ENCODE measurements at places on chromosomes 12 and 14.

GRCh38 chr12:24797901-24798300 lies 151.0 kb downstream of the BCAT1 start:
- no peak for DNase-seq

- DNase-seq = no peak
Observed at GRCh38 chr12:131395971-131396573, 314.8 kb upstream of the SFSWAP start.

DNA sequence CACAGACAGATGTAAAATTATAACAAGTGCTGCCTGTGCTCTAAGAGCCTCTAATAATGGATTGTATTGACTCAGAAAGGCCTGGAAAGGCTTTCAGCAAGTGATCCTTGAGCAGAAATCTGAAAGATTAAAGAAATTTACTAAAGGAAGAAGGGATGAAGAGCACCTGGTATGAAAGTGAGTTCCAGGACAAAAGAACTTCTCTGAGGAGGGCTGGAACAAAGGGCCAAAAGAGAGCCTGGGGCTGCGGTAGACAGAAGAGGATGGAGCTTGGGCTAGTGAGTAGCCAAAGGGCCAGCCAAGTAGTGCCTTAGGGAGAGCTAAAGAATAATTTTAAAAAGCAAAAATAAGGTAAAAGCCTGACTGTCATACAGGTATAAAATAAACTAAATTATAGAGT lies 44.0 kb downstream of the BCAT1 start:
- no peak for DNase-seq

- no peak for DNase-seq
Observed at GRCh38 chr14:51216602-51217001, 23.4 kb upstream of the TMX1 start.

- no peak for DNase-seq
Observed at GRCh38 chr14:94923786-94924185, 153.9 kb upstream of the GSC start.

DNA sequence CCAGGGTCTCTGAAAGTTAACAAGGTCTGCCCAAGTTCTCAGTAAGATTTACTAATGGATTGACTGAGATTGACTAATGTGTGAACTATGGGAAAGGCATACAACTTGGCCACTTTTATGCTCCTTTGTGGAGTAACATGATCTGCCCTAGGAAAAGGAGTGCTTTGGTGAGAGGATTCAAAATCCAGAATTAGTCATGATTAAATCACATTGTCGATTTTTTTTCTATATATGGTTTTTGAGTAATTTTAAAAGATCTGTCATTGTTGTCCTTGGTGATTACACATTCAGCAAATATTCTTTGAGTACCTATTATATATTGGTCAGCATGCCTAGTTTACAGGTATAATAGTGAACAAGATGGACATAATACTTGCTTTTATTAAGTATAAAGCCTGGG lies 147.7 kb upstream of the SYT10 start:
- no peak for DNase-seq

DNA sequence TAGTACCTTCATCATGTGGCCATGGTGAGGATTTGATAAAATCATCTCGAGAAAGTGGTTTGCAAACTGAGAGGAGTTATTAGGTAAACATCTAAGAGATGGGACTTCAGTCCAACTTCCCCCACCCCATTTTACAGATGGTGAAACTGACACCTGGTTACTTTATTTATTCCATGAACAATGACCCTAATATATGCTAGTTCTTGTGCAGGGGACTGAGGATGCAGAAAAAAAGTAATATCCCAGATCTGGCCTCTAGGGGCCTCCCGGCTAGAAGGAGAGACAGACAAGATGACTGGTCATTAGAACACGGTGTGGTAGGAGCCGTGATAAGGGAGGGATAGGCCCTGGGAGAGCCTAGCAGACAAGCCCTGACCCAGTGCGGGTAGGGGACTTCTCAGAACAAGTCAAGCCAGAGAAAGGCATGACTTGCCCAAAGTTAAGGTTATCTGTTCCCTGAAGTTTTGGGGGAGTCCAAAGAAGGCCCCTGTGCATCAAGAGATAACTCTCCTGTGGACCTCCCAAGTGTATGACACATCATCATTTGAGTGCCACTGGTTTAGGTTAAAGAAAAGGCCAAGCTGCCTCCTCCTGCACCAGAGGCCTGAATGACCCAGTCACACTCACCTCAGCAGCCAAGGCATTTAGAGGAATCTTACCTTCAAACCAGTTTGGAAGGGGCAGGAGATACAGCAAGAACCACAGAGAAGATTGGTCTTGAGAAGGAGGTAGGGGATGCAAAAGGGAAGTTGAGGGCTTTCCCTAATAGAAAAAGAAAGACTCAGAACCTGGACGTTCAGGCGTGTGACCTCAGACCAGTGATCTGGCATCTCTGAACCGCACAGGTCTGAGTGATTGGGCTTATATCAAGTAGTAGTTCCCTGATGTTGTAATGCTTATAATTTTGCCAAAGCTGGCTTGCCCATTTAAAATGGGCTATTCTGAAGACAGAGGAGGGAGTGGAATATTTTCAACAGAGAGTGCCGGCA lies 1.6 kb downstream of the CMKLR1 start:
- peak; percentile 37 for DNase-seq

DNA sequence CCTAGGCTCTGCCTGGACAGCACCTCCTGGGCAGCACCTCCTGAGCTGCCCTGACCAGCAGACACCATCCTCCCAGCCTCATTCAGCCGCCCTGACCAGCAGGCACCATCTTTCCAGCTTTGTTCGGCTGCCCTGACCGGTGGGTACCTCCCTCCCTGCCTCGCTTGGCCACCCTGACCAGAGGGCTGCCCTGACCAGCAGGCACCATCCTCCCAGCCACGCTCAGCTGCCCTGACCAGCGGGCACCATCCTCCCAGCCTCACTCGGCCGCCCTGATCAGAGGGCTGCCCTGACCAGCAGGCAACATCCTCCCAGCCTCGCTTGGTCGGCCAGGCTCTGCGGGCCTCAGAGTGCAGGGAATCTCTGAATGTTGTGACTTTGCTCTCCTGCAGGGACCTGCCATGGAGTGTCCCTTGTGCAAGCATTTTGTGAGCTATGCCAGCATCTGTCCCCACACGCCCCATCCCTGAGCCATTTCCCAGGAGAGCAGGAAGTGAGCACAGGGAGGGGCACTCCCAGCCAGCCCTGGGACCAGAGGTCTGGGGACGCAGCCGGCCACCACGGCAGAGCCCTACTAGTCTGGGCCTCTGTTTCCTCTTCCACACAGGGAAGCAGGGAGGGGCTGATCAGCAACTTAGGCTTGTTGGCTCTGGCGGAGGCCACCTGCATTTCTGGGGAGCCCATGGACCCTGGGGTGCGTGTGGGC lies 265.5 kb downstream of the SEC23A start:
- DNase-seq = no peak

DNA sequence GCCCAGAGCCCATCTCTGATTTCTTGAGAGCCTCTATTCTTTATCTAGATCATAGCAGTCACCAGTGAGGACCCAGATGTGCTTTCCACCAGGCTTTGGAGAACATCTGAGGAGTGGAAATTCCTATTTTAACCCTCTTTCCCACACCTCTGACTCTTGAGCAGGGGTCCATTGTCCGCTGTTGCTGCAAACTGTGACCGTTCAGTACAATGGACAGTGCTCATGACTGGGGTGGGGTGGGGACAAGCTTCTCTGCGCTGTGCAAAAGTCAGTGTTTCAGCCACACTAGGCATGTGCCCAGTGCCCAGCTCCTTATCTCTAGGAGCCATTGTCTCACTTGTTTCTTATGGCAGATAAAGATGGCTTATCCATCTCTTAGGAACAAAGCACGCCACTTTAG lies 16.9 kb upstream of the KRT7 start:
- no peak for DNase-seq

DNA sequence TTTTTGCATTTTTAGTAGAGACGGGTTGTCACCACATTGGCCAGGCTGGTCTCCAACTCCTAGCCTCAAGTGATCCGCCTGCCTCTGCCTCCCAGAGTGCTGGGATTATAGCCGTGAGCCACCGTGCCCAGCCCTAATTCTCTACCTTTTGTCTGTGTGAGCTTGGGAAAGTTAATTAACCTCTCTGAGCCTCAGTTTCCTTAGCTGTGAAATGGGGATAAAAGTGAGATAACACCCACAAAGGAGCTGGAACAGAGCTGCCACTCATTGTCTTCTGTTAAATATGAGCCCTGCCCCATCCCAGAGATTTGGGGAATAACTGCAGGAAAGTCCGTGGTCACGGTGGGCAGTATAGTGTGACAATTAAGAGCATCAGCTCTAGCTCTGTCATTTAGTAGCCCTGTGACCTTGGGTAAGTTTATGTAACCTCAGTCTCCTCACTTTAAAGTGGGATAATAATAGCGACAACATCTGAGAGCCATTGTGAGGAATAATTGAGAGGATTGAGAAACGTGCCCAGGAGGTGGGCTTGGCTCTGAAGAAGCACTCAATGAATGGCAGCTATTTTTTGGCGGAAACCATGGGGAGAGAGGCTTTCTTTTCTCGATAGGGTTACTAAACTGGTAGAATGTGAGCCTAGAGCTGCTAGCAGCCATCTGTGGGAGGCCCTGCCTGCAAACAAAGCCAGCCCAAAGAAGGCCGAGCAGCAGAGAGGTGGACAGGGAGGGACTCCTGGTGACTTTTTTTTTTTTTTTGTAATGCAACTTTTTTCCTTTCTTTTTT lies 60.8 kb upstream of the MED13L start:
- DNase-seq = no peak

- DNase-seq = no peak
Observed at GRCh38 chr12:49093792-49094159, 825 bp downstream of the DHH start.

DNA sequence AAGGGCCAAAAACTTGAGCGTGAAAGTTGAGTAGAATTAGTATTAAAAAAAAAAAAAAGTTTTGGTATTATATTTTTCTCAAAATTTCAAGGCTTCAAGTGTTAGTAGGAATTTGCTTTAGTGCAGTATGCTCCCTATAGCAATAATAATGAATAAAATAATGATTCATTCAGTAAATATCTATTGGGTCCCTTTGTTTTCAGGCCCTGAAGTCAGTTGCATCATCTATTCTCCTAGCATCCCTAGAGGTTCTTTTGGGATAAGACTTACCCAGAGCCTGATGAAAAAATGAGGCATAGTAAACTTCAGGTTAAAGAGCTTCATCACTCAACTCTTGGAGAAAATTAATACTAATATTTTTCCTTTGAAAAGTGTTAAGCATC lies 1.1 kb downstream of the KMT5A start:
- no peak for DNase-seq

DNA sequence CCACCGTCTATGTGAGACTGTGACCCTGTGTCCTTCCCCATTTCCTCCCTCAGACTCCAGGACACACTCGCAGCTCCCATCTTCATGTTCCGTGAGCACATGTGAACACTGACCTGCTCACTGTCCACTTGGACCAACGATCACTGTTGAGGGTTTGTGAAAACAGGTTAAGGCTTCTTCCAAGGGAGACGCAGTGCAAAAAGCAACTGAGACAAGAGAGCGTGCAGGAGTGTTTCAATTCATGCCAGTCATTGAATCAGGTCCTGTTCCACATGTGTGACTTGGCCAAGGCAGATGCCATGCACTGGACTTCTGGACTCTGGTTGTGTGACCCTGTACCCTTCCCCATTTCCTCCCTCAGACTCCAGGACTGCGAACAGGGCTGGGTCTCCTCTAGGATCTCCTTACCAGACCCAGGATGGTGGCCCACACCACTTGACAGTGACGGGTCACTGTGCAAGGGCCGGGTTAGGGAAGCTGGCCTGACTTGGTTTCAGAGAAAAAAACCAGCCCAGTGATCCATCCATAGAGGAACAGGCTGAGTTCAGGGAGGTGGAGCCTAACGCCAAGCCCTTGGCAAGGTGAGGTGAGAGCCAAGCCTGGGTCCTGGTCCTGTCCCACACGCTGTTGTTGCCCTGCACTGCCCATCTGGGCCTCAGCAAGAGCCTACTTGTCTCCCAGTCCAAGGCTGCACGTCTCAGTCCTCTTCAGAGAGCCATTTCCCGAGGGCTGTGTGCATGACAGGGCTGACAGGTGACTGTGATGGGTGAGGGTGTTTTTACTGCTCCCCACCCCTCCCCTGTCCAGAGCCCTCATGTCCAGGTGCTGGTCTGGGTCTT lies 5.7 kb upstream of the KRT5 start:
- DNase-seq = no peak

DNA sequence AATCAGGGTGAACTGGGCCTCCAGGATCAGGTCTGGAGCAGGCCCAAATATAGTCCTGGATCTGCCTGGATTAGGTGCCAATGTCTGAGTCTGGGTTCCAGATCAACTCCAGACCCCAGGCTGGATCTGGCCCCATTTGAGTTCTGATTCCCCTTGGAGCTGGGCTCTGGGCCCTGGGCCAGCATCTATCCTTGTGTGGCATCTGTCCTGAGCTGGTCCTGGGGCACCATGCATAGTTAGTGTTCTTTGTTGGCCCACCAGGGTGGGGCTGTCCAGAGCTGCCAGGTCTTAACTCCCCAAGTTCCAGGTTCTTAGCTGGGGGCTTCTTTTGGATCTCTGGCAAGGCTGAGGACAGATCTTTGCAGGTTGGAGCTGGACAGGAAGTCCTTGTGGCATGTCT lies 11.0 kb upstream of the ZNF385A start:
- no peak for DNase-seq

DNA sequence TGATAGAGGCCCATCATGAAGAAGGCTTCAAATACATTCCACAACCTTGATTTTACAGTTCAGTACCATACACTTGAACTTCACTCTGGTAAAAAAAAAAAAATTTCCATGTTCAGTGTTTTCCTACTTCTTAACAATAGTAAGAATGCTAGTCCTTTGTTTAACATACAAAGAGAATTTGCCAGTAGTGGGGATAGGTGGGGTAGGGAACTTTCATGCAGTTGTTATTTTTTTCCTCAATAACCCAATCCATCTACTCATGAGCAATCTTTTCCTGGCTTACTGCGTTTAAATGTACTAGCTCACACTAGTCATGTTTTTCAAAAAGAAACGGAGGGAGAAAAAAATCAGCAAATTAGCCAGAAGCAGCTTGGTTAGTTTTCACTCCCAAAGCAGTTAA lies 206.1 kb downstream of the PRKD1 start:
- DNase-seq = no peak

DNA sequence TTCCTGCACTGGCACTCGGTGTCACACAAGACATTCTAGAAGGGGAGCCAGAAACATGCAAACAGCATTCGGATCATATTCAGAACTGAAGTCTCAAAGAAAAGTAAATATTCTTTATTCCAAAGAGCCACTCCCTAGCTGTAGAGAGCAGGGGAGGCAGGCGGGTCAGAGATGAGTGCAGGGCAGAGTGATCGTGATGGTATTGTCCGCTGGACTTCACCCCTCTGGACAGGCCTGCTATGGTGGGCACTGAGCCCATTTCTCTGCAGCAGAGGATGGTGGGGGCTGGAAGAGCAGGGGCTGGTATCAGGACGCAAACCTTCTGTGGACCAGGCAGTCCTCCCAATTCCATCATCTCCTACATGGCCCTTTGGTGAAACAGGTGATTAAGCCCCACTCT lies 25.6 kb downstream of the IRF2BPL start:
- DNase-seq = no peak

GRCh38 chr12:1325666-1326065 lies 268.7 kb downstream of the FBXL14 start:
- DNase-seq = no peak

- DNase-seq = no peak
Observed at GRCh38 chr14:106013879-106014376, 487.5 kb downstream of the TMEM121 start.

All from GM12891 (cell line).